ENCODE measurements at places on chromosomes 2 and 18.

DNA sequence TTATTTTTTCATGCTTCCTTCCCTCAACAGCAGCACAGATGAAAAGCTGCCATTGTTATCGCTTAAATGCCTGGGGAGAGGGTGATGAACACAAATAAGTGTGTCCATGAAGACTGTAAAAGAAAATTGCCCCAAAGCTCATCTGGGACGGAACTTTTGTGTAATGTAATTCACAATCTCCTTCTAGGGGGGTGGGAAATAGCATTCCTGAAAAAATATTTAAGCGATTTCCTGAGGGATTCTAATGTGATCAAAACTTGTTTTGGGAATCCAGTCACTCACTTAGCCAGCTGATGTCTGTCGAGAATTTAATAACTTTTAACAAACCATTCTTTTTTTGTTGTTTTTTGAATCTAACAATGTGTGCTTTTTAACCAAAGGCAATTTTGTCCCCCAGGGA lies 427.9 kb downstream of the PLCL1 start:
- DNase-seq, result no peak

- DNase-seq, result no peak
Measured at GRCh38 chr18:43893001-43893637, 615.8 kb upstream of the SYT4 start.

GRCh38 chr18:23269928-23270327 lies 134.6 kb downstream of the CABLES1 start:
- no peak for DNase-seq

DNA sequence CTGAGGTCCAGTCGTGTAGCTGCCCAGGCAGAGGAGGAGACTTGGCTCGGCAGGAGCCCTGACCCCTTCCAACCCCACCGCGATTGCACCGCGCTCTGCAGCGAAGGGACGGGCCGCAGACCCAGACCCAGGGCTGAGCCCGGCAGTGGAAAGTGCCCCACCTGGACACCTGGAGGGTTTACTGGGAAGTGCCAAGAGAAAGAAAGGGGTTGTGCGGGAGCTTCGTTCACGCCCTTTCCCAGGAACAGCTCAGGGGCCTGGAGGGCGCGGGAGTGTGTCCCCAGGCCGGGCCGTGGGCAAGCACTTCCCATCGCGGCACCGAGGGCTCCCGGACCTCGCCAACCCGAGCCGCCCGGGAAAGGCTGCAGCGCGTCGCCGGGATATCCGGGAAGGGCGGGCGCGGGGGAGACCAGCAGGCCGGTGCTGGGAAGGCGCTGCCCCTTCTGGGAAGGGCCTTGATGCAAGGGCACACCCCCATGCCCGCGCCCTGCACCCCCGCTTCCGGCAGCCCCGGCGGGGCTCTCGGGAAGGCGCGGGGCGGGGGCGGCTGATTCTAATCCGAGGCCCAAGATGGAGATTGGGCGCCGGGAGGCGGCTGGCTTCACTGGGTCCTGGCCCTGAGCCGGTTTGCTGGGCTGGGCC lies 36.1 kb upstream of the MRPL33 start:
- peak; percentile 89 for DNase-seq

- DNase-seq, result no peak
Measured at GRCh38 chr18:78074400-78075020, 824.9 kb downstream of the GALR1 start.

GRCh38 chr2:205367331-205367935 lies 314.9 kb upstream of the NRP2 start:
- DNase-seq, result no peak

GRCh38 chr2:177283906-177284305 lies 19.4 kb upstream of the NFE2L2 start:
- no peak for DNase-seq

DNA sequence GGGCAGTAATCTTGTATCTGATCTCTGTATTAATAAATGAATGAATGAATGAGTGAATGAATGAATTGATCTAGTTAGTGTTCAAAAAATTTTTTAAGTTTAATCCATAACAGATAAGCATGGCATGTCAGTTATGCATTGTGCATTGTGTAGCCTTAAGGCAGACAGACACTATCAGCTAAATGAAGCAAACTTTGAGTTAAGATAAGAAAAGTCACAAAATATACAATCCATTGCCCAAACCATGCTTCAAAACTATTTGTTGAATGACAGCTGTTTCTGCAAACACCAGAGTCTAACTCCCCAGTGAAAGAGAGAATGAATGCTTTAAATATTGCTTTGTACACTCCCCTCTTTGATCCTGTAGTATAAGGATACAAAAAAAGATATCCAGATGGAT lies 314.3 kb upstream of the ETAA1 start:
- DNase-seq, result no peak

DNA sequence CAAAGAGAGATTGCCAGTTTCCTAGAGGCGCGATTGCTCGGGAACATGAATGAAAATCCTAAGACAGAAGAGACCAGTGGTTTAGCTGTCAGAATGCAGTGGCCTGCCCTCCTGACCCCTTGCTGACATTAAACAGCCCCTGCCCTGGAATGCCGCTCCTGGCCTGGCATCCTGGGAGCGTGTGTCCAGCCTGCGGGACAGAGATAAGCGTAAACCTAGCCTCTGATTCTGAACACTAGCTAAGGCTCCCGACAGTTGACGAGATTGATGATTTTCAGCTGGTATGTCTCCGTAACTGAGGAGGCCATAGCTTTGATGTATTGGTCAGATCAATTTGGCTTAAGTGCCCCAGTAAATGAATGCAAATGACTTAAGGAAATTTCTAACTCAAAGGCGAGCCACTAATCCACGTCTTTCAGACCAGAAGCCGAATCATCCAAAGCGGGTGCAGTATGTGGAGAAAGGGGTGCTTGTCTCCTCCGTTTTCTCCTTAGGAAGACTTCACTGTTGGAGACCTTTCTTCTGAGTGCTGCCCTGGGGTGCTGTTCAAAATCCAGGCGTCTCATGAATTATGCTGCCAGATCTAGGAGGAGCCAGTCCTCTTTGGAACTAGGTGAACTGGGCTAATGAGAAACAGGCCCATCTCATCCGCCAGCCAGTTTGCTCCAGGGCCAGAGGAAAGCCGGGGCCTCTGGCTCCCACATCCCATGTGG lies 142.5 kb upstream of the L3MBTL4 start:
- no peak for DNase-seq

GRCh38 chr2:118800736-118801135 lies 46.7 kb downstream of the EN1 start:
- no peak for DNase-seq

- no peak for DNase-seq
Measured at GRCh38 chr2:68200157-68200787, 42.6 kb downstream of the PNO1 start.

DNA sequence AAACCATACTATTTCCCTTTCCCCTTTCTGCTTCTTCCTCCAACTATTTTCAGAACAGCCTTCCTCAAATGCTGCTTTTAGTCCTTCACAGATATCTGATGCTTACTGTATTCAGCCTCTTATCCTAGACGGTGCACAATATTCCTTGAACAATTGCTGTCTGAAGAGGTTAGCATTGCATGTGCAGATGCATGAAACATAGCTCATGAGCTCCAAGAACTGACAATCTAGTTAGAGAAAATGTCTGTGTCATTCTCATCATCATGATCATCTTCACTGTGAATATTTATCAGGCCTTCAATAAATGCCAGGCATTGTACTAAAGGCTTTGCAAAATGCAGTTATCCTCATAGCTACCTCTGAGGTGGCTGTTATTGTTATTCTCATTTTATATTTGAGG lies 190.7 kb downstream of the DNER start:
- no peak for DNase-seq

DNA sequence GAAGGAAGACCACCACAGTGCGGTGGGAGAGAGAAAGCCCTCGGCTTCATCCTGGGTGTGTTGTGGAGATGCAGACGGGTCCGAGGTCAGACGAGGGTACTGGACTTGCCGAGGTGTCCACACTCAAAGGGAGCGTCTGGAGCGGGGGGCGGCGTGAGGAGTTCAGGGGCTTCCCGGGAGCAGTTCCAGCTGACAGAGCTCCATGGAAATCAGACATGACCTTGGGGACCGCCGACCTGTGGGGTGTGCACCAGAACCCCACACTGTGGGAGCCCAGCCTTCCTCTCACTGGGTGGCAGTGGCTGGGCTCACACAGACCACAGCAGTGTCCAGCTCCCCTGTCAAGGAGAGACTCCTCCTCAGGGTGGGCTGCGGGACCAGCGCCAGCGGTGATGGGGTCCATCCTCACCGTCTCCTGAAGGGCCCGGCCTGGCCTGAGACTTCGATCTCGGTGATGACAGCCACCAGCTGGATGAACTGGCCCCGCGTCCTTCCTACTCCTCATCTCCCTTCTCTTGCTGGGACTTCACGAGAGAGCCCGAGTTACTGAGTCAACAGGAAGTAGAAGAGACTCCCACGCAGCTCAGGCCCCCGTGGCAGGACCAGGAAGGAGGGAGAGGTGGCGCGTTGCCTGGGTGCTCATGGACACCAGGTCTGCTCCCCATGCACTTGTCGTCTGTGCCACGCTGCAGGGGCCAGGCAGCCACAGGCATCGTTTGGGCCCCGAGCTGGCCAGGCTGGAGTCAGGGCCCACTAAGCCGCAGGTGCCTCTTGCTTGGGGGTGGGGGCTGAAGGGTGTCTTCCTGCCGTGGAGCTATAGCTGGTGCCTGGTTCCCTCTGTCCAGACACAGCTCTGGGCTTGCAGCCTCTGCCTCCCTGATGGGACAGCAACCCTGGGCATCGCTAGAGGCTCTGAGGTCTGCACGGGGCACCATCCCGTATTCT lies 101.9 kb upstream of the CTDP1 start:
- DNase-seq, result peak; percentile 80

- no peak for DNase-seq
Measured at GRCh38 chr18:75158465-75159237, 50.3 kb downstream of the PTGR3 start.

GRCh38 chr2:109128616-109129355 lies at the start of gene SH3RF3:
Gene SH3RF3, plus strand, starts transcription at chr2:109129205.
- DNase-seq, result peak; percentile 59

GRCh38 chr2:97691166-97691565 lies 21.7 kb downstream of the C2orf92 start:
- DNase-seq, result no peak

DNA sequence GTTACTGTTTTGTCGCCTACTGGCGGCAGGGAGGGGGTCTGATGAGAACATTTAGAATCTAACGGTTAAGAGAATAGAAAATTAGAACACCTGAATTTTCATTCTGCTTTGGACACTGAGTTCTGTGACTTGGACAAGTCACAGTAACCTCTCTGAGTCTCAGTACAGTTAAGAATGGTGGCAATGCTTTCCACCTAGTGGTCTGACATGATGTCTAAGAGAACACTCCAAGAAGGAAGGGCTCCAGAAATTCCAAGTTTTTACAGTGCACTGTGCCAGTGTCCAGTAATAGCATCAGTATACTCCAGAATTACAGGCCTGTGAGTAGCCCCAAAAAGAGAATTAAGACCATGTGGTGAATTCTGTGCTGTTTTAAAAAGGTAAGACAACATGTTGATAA lies 174.1 kb upstream of the ZFP36L2 start:
- DNase-seq, result no peak

GRCh38 chr18:35731701-35732100 lies 150.2 kb downstream of the GALNT1 start:
- no peak for DNase-seq

- no peak for DNase-seq
Measured at GRCh38 chr2:217289907-217290280, 430.0 kb upstream of the TNP1 start.

DNA sequence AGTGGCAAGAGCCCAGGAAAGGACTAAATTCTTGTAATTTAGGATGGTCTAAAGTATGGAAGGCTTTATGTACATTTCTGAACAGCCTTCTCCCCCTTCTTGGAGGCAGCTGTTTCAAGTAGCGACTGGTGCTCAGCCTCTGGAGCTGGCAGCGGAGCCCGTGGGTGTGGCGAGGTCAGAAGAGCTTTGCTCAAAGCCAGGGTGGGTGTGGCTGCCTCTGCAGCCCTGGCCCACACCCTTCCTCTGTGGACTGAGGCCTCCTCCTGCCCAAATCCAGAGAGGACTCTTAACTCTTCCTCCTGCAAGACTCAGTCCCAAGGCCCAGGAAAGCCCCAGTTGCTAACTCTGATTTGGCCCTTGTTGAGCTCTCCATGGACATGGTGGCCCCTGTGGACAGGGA lies 202.1 kb upstream of the REV1 start:
- peak; percentile 75 for DNase-seq

DNA sequence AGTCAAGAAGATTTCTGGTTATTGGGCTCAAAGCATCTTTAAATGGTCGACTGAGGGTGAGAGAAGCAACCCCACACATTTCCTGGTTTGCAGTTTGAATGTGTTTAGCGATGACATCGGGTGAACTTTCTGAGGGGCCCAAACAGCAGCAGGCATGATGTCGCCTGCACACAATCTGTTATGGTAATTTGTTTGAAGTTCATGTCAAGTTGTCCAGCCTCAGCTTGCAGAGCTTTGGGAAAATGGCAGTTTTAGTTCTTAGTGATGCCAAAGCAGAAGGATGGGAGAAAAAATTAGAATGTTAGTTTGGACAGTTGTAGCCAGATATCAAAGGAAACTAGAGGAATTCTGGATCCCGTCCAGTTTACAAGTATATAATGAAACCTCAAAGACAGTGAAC lies 284.6 kb downstream of the MBD5 start:
- DNase-seq, result no peak

DNA sequence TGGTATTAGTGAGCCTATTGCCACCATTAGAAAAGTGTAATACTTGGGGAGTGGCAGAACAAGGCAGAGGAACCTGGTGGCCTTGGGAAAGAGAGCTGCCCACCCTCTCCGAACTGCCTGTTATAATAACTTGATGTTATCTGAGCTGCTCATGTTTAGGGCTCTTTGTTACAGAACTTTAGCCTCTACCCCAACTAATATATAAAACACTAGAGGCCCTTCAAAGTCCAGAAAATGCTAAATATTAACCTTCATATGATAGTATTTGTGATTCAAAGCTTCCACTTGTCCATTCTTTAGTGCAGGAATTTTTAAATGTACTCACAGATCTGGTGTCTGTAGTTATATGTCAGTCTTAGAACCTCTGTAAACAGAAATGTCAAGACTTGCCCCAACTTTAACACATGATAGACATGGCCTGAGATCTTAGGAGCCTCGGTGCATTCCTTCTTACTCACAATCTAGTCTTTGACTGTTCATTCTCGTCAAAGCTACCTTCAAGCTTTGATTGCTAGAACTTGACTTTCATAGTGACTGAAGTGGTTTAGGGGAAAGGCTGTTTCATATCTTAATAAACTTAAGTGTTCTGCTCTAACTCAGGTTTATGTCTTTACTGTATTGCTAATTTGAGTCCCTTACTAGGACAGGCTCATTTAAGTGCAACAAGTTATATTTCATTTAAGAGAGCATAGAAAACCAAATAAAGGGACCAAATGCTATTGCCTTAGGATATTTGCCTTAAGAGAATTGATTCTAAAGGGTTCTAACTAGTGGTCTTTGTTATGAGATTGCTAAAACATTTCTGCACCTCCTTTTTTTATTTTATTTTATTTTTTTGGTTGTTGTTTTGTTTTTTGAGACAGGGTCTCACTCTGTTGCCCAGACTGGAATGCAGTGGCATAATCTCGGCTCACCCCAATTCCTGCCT lies 41.6 kb downstream of the DDX1 start:
- DNase-seq, result no peak

GRCh38 chr2:218713922-218714321 lies 3.3 kb downstream of the TTLL4 start:
- DNase-seq, result no peak
